ENCODE measurements at places on chromosomes 3 and 15. TPM values are rescaled to one million over a fixed set of nuclear protein-coding genes. Genes with fewer than 3 reads are reported as not detected.

DNA sequence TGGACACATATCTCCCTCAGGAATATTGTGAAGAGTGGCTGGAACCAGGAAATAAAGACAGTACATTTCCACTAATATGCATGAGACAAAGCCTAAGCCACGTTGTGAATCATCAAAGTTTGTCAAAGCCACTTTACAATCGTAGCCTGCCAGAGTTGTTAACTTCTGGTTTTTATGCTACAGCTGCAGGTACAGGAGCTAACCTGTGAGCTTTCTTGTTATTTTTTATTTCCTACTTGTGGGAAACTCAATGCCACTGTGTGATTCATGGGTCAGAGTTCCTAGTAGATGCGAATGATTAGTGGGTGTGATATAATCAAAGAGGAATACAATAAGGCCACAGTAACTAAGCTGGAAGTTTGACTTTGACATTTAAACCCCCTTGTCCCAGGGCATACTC, 44.4 kb upstream of the TEX9 start:
- H3K27ac ChIP-seq: no peak overlapping the region
- H3K27me3 ChIP-seq: peaks cover 1% of the 10 kb centered on the region
- no peaks in the 10 kb centered on the region for H3K4me1 ChIP-seq
- DNase-seq: no peak

The CTXN2 gene
- not detected for total RNA-seq

The GOLGA6L7 gene
- not detected for total RNA-seq

The CPLX3 gene
- total RNA-seq: 0.17 TPM

GRCh38 chr3:16239780-16240179, 25.0 kb downstream of the DPH3 start:
- H3K27me3 ChIP-seq: peaks cover 6% of the 10 kb centered on the region
- H3K36me3 ChIP-seq: no peaks in the 10 kb centered on the region
- H3K4me3 ChIP-seq: no peak overlapping the region
- no peak overlapping the region for H3K27ac ChIP-seq
- DNase-seq: no peak

- H3K36me3 ChIP-seq: no peaks in the 10 kb centered on the region
- H3K4me1 ChIP-seq: peaks cover 5% of the 10 kb centered on the region
- H3K4me3 ChIP-seq: no peak overlapping the region
- peaks cover 5% of the 10 kb centered on the region for H3K27me3 ChIP-seq
- no peak for DNase-seq
These were observed 49.1 kb downstream of the IQCH start for GRCh38 chr15:67303490-67304363.

The PLA2G4D gene
- not detected for total RNA-seq

DNA sequence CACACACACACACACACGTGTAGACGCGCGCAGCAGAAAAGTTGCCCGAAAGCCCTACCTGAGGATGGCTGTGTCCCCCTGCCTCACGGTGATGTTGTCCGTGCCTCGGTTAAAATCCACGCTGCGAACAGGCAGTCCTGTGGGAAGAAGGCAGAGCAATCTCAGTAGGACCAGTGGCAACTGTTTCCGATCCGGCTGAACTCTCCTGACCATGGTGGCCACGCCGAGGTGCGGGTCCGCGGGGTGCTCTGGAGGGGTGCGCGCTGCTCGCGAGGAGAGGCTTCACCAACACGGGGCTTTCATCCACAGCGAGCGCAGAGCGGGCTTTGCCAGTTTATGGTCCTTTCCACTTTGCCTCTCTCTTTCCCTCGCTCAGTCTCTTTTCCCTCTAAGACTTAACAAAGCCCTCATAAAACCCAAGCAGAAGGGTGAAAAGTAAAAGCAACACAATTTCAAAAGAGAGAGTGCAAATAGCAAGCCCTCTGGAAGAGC, 422 bp downstream of the LSAMP start:
- DNase-seq: no peak
- H3K4me1 ChIP-seq: no peaks in the 10 kb centered on the region
- no peak overlapping the region for H3K4me3 ChIP-seq
- no peaks in the 10 kb centered on the region for H3K36me3 ChIP-seq
- H3K27me3 ChIP-seq: peaks cover 8% of the 10 kb centered on the region

- H3K4me3 ChIP-seq: peak overlapping the region; percentile 87
- peaks cover 10% of the 10 kb centered on the region for H3K36me3 ChIP-seq
- no peak for DNase-seq
- peaks cover 82% of the 10 kb centered on the region for H3K27me3 ChIP-seq
These were observed 2.5 kb upstream of the EOMES start for GRCh38 chr3:27724459-27725197.

The EEFSEC gene
- total RNA-seq: 18.7 TPM

DNA sequence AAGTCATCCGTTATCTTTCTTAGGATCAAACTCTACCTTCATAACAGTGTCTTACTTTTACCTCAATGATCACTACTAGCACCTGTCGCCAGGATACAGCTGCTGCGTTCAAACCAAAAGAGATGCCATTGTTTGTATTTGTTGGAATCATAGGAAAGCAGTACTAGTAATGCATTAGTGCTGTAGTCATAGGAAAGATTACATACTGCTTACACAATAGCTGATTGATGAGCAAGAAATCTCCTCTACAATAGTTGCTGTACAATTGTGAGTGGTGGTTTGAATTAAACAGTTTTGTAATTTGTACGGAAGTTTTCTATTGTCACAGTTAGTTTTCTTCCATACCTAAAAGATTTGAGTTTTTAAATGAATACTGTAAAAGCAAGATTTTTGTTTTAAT, 21.4 kb downstream of the ACAP2 start:
- no peak overlapping the region for H3K4me3 ChIP-seq
- peaks cover 14% of the 10 kb centered on the region for H3K4me1 ChIP-seq
- DNase-seq: no peak
- no peaks in the 10 kb centered on the region for H3K27me3 ChIP-seq
- H3K27ac ChIP-seq: no peak overlapping the region

DNA sequence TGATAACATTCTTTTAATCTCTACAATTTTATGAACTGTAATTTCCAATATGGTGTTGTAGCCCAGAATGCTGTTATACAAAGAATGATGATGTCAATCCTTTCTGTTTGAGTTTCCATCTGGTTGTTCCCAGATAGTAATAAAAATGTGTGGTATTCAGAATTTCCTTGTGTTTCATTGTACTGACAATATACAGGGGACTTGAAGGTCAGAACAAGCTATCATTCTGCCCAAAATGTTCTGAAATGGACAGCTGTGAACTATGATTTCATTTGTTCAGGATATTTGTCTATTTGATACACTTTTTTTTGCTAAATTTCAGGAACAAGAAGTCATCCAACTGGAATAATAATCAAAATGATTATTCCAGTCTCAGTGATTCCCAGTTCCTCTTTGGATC, 40.8 kb downstream of the C3orf62 start:
- H3K27me3 ChIP-seq: no peaks in the 10 kb centered on the region
- DNase-seq: no peak
- no peaks in the 10 kb centered on the region for H3K4me1 ChIP-seq
- H3K4me3 ChIP-seq: no peak overlapping the region
- H3K36me3 ChIP-seq: no peaks in the 10 kb centered on the region
- no peak overlapping the region for H3K27ac ChIP-seq

The ROBO2 gene
- total RNA-seq: not detected

- H3K27me3 ChIP-seq: peaks cover 20% of the 10 kb centered on the region
- no peaks in the 10 kb centered on the region for H3K36me3 ChIP-seq
- no peak overlapping the region for H3K4me3 ChIP-seq
- H3K4me1 ChIP-seq: no peaks in the 10 kb centered on the region
These were observed 11.5 kb upstream of the VPS8 start for GRCh38 chr3:184800349-184800930.

DNA sequence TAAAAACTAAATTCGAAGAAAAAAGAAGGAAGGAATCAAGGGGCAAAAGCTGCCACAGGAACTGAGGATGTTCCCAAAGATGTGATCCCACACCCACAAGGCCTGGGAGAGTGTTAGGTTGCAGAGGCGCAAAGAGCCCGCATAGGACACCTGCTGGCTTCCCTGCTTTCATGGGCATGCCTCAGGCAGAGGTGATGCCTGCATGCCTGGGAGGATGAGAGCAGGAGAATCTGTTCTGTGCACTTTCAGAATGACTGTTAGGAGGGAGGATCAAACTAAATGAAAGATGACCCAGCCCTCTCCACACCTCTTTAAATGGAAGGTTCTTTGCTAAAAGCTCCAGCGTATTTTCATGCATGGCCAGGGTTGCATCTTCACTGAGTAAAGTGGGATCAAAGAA, 162.4 kb downstream of the PLCL2 start:
- no peaks in the 10 kb centered on the region for H3K27me3 ChIP-seq
- no peak for DNase-seq
- H3K4me1 ChIP-seq: peaks cover 53% of the 10 kb centered on the region
- peaks cover 63% of the 10 kb centered on the region for H3K36me3 ChIP-seq
- H3K27ac ChIP-seq: no peak overlapping the region

The TMCC1 gene
- 22.4 TPM for total RNA-seq

DNA sequence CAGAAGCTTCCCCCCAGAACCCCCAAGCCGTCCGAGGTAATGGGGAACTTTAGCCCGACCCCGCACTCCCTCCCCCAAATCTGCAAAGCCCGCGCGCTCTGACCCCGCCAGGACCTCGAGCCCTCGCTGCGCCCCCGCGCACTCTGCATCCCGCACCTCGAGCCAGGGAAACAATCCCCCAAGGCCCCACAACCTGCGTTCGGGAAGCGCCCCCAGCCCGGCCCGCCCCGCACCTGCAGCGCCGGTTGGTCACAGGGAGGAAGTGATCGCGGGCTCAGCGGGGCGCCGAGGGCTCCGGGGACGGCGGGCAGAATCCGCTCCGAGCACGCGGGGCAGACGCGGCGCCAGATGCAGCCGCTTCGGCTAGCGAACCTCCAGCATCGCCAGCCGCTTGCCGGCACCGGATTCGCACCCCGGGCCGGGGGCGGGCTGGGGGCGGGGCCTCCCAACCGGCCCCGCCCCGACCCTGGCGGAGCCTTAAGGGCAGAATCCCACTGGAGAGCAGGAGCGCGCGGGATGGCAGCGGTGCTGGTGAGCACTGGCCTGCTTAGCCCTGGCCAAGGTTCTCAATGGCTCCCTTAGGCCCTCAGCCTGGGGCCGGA, at the start of gene CAMKV:
TSS of gene CAMKV (minus strand) at position 382 of the 602 bp plus-strand sequence. CDS start 7,518 bp downstream, outside the sequence.
- peak within 1 kb of the TSS; percentile 42 for H3K4me3 ChIP-seq
- H3K27me3 ChIP-seq: peaks cover 32% of the 10 kb centered on the region
- no peaks in the 10 kb centered on the region for H3K36me3 ChIP-seq
- DNase-seq: peak; percentile 30
- H3K4me1 ChIP-seq: no peaks in the 10 kb centered on the region
- no peak within 1 kb of the TSS for H3K27ac ChIP-seq

- peaks cover 7% of the 10 kb centered on the region for H3K27me3 ChIP-seq
- H3K4me1 ChIP-seq: peaks cover 17% of the 10 kb centered on the region
- DNase-seq: no peak
- H3K4me3 ChIP-seq: no peak overlapping the region
These were observed 104.5 kb downstream of the ADCY5 start for GRCh38 chr3:123344175-123344906.

DNA sequence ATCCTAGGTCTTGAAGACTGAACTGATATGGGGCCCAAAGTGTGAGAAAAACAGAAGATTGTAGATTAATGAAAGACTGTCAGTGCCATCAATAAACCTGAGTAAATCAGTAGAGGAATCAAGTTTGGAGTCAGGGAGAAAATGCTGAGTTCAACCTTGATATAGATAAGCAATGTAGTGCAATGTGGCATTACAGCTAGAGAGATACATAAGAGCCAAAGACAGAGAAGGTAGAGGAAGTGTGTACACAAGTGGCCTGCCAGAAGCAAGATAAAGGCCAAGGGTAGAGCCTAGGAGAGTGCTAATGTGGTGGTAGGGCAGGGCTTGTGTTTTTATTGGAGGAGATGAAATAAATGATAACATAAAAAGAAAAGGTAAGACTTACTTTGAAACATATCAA, 26.0 kb upstream of the EID1 start:
- H3K27me3 ChIP-seq: peaks cover 9% of the 10 kb centered on the region
- H3K4me1 ChIP-seq: no peaks in the 10 kb centered on the region
- H3K27ac ChIP-seq: no peak overlapping the region
- H3K4me3 ChIP-seq: no peak overlapping the region
- peaks cover 20% of the 10 kb centered on the region for H3K36me3 ChIP-seq

The MYNN gene
- total RNA-seq: 14.5 TPM

- H3K4me1 ChIP-seq: peaks cover 35% of the 10 kb centered on the region
- no peak overlapping the region for H3K4me3 ChIP-seq
- peaks cover 24% of the 10 kb centered on the region for H3K36me3 ChIP-seq
- no peak overlapping the region for H3K27ac ChIP-seq
- DNase-seq: no peak
These were observed 42.0 kb downstream of the GSK3B start for GRCh38 chr3:120052225-120052624.

- peaks cover 66% of the 10 kb centered on the region for H3K36me3 ChIP-seq
- no peak for DNase-seq
- H3K4me1 ChIP-seq: no peaks in the 10 kb centered on the region
- H3K27ac ChIP-seq: no peak overlapping the region
- no peak overlapping the region for H3K4me3 ChIP-seq
These were observed 39.6 kb downstream of the TLE3 start for GRCh38 chr15:70057931-70058641.

DNA sequence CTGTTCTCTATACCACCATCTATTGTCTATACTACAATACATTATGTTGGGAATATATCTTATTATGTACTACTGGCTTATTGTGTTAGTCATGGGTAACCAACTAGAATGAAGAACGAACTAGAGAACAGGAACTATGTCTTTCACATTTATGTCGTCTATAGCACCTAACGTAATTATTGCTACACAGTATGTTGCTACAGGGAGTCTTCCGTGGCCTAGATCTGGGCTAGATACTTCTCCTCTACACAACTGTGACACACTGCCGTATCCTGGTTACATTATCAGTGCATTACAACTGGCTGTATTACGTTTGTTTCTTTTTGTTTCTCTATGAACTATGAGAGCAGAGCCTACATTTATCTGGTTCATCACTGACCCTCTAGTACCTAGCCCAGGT, 34.0 kb downstream of the SCG5 start:
- H3K4me1 ChIP-seq: no peaks in the 10 kb centered on the region
- H3K27me3 ChIP-seq: no peaks in the 10 kb centered on the region
- H3K27ac ChIP-seq: no peak overlapping the region

- no peak overlapping the region for H3K4me3 ChIP-seq
- H3K27ac ChIP-seq: no peak overlapping the region
- no peak for DNase-seq
- peaks cover 29% of the 10 kb centered on the region for H3K36me3 ChIP-seq
These were observed 14.5 kb downstream of the ARF4 start for GRCh38 chr3:57582474-57583168.

DNA sequence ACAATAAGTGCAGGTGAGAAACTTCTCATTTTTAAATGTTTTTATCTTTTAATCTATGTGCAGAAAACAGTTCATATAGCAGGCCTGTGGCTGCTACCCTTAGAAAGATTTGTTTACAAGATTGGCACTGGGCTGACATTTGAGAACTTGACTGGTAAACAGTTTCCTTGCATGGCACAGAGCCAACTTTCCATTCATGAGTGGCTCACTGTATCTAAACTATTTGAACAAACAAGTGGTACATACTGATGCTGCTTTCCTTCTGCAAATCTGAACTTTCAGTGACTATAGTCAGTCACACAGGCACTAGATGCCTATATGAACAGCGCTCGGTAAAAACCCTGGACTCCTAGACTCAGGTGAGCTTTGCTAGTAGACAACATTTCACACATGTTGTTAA, 6.3 kb upstream of the GTPBP8 start:
- H3K4me1 ChIP-seq: peaks cover 58% of the 10 kb centered on the region
- H3K36me3 ChIP-seq: no peaks in the 10 kb centered on the region
- H3K27ac ChIP-seq: no peak overlapping the region
- DNase-seq: no peak

The SLC38A3 gene
- not detected for total RNA-seq

The PTX3 gene
- not detected for total RNA-seq

- no peaks in the 10 kb centered on the region for H3K36me3 ChIP-seq
- no peak overlapping the region for H3K4me3 ChIP-seq
- no peaks in the 10 kb centered on the region for H3K27me3 ChIP-seq
- no peaks in the 10 kb centered on the region for H3K4me1 ChIP-seq
- DNase-seq: no peak
These were observed 144.6 kb downstream of the SHOX2 start for GRCh38 chr3:157961665-157962064.

The RTP1 gene
- total RNA-seq: not detected

GRCh38 chr3:45795882-45796765, at the start of gene SLC6A20:
Gene SLC6A20, minus strand, starts transcription at chr3:45796536. Its CDS starts 117 bp downstream, at chr3:45796419.
- peaks cover 8% of the 10 kb centered on the region for H3K4me1 ChIP-seq
- no peak for DNase-seq
- H3K36me3 ChIP-seq: no peaks in the 10 kb centered on the region

All from activated T-helper 1 cell treated with anti-CD3 and anti-CD28 coated beads, Interleukin-12 subunit alpha, Interleukin-12 subunit beta, Interleukin-2, Interleukin-4 antibody, amounts not matched to agents 30 ng/mL and 10 ng/mL and 1 ng/mL, durations not matched to agents 14 hours and 24 hours and 36 hours (primary cell).